ENCODE measurements at places on chromosomes 1 and 21.

- no peak for DNase-seq
Observed at GRCh38 chr1:167623951-167624350, 6.1 kb upstream of the RCSD1 start.

- DNase-seq: no peak
Observed at GRCh38 chr1:94031154-94031553, 89.8 kb downstream of the ABCA4 start.

DNA sequence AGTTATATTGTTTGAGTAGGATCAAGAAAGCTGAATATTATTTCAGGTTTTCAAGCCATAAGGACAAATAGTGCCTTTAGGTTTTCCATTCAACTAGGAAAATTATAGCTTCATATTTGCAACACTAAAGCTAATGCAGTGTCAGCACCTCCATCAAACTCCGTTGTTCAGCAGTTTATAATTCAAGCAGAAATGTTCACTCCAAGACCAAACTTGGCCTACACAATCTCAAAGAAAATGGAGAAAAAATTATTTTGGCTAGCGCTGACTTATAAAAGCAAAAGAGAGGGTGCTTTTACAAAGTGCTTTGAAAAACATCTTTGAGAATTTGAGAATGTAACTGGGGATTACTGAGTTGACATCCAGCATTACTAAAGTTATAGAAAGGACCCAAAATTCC is 1.4 kb downstream of the SPAG17 start:
- no peak for DNase-seq

- no peak for DNase-seq
Observed at GRCh38 chr1:1132042-1132950, 16.4 kb upstream of the C1orf159 start.

DNA sequence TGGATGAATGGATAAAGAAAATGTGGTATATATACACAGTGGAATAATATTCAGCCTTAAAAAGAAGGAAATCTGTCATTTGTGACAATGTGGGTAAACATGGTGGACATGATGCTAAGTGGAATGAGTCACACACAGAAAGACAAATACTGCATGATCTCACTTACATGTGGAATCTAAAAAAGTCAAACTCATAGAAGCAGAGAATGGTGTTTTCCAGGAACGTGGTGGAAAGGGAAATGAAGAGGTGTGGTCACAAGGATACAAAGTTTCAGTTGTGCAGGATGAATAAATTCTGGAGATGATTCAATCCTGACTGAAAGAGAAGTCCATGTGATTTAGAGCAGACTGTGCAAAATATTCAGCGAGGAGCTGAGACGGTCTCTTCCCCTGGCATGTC is 56.6 kb downstream of the RYR2 start:
- DNase-seq: peak; percentile 64

GRCh38 chr1:53359934-53360276 is 32.0 kb upstream of the LRP8 start:
- DNase-seq: no peak

DNA sequence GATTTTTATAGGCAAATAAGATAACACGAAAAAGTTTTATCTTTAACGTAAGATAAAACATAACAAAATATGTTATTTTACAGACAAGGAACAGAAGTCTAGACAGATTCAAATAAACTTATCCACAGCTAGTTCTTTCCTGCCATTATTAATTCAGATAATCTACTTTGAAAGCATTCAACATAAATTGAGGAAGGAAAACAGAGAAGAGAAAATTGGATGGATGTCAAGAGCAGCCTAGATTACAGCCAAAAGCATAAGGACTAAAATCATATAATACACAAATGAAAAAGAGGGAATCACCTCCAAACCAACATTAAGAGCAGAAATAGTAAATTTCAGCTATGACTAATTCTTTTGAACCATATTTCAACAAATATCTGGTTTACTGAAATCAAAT is 15.5 kb downstream of the TRIM33 start:
- DNase-seq: no peak

DNA sequence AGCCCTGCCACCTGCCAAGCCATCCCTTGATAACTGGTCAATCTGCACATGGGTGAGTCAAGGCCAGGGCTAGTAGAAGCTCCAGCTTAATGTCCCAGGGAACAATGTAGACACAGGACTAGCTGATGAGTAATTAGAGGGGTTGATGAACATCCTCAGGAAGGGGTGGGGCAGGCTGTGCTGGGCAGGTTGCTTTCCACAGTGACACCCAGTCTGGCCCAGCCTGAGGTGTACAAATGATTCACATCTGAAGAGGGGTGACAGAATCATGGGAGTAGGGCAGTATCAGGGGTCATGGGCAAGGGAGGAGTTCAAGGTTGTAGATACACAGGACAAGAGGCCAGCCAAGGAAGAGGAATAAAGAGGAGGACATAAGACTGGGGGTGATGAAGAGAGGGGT is 4.3 kb downstream of the LPAR3 start:
- no peak for DNase-seq

DNA sequence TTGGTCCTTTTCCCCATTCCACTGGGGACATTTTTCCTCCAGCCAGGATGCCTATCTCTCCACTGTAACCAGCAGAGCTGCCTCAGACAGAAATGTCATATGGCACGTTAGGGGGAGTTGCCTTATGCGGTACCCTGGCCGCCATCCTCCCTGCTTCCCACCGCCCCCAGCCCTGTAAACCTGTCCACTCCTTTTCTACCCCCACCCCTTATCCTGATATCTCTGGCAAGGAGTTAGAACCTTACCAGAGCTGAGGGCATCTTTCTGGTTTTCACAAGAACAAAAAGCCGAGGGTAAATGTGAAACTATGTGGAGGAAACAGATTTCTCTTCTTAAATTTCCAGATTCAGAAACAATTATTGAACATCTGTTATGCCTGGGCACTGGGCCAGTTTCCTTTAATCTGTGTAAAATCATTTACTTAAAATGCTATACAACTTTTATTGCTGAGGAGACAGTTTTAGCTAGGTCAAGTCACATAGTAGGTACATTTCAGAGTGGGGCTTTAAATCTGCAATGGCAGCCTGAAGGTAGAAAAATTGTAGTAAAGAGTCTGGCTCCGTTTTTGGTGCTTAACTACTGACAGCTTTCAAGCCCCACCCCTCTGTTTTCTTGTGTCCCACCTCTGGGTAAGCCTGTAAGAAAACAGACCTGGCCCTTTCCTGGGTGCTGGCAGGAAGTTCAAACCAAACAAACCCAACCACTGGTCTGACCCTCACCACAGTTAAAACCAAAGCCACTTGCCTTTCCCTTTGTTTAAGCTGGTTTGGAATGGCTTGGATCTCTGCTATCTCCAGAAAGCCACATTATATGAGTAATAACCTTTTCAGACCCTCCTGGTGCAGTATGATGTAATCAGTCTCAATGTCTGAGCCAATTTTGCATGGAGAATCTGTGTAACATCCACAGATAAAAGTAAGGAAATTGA is 319.0 kb downstream of the HHAT start:
- no peak for DNase-seq

DNA sequence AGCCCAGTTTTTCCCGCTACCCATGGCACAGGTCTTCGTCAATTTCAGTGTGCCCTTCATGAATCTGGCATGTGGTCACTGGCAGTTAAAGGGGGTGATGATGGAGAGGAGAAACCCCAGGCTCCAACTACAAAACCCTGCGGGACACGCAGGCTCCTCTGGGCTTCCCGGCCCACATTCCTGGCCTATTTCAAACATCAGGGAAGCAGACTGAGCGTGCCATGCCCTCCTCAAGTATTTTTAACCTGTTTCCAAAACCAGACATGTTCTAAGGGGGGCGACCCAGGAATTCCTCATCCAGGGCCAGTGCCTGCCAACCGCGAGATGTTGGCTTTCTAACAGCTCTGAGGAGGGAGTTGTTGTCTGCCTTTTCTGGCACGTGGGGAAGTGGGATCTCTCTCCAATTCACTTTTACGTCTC is 85.1 kb downstream of the CAPZB start:
- no peak for DNase-seq

GRCh38 chr1:22889213-22889827 is 83.3 kb downstream of the LACTBL1 start:
- peak; percentile 44 for DNase-seq

DNA sequence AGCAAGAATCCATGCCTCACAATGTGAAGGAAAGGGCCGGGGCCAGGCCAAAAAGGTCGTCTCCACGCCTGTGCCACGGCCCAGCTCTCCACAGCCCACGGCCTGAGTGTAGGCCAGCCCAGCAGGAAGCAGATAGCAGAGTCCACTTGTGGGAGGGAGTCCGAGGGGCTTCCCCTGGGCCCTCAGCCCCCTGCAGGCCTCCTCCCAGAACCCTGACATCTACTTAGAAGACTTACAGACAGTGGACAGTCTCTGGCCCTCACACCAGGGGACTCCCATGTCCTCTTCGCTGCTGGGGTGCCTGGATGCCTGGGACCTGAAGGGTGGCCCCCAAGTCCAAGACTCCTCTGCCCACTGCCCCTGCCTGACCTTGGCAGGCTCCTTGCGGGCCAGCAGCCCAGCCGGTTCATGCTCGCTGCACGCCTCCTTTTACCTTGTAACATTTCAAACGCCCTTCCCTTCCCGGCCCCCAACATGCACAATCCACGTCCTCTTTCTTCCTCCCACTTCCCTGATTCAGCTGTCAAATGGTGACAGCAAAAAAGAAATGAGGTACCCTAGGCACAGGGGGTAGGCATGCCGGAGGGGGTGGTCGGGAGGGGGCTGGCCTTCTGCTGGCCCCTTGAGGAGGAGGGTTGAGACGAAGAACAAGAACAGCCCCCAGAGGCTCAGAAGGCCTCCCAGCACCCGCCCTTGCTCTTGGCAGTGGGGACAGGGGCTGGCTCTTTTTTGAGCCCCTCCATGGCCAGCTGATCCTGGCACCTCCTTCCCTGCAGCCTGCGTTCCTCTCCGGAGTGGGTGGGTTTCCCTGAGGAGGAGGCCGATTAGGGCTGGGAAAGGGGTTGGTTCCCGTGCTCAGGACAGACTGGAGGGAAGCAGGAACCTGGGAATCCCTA is 997 bp upstream of the PTPN7 start:
- no peak for DNase-seq

DNA sequence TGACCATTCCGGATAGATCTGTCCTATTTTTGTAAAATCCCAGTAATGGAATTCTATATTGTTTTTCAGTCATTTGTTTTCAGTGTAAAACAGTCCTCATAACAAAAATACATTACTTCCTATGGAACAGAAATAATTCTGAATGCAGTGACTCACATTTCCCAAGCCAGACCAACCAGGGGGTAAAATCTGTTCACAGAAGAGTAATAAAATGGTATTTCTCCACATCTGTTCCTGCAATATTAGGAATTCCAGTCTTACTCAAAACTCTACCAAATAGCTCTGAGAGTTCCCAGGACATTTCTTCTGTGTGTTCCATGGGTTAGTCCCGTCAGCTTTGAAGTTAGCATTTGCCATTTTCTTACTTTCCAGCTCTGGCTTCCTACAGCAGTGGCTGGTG is 2.6 kb upstream of the DDR2 start:
- DNase-seq: no peak

DNA sequence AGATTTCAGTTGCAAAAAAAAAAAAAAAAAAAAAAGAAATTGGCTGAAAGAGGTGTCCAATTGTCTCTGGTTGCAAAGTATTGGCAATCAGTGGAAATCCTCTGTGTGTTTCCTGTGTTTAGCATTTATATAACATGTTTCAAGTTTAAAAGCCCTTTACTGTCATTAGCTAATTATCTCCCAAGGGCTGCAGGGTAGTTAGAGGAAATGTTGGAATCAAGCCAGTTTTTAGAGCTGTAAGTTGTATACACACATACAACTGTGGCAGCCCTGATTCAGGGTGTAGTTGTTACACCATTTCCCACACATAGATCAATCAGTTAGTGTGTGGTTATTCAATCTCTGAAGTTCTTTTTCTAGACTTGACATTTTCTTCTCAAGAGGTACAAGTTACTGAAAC is 8.9 kb upstream of the ZNF326 start:
- DNase-seq: no peak

GRCh38 chr1:26409191-26409807 is 1.3 kb upstream of the LIN28A start:
- DNase-seq: no peak

Measured in Caki2 (cell line).